ENCODE measurements at places on chromosomes 6 and 20. TPM values are rescaled to one million over a fixed set of nuclear protein-coding genes. Genes with fewer than 3 reads are reported as not detected.
A peak's percentile ranks its signal among the peaks of the same experiment; 100 is the strongest.

TULP1 gene
- polyA plus RNA-seq, result not detected

ZC3H12D gene
- 3.1 TPM for polyA plus RNA-seq

AKAP12 gene
- polyA plus RNA-seq, result not detected

MYT1 gene
- polyA plus RNA-seq, result not detected

RAD21L1 gene
- polyA plus RNA-seq, result not detected

SUMO4 gene
- not detected for polyA plus RNA-seq

CRISP1 gene
- polyA plus RNA-seq, result not detected

HMGCLL1 gene
- not detected for polyA plus RNA-seq

LZTS3 gene
- polyA plus RNA-seq, result 0.78 TPM

RAET1L gene
- polyA plus RNA-seq, result not detected

RIOK1 gene
- 19.1 TPM for polyA plus RNA-seq

TRIM40 gene
- not detected for polyA plus RNA-seq

DNA sequence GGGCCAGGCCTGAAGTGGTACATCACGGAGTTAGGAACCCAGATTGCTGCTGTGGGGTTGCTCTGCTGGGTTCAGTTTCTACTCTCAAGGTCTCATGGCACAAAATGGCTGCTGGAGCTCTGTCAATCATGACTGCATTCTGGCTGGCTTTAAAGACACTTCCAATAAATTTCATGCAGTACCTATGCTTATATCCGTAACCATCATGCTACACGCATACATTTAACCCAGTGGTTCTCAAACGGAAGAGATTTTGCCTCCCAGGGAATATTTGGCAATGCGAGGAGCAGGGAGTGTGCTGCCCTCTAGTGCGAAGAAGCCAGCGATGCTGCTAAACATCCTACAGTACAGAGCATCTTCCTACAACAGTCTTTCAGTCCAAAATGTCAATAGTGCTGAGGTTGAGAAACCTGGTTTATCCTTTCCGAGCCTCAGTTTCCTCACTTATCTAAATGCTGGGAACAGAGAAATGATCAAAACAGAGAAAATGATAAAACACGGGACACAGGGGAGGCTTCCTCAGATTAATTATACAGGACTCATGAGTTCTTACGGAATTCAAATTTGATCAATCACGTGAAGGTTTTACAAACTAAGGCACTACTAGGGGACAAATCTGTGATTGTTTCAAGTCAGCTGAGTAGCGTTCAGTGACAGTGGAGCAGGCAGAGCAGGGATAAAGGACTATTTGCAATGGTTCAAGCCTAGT, 9.6 kb upstream of the SLC2A10 start:
- H3K27me3 ChIP-seq, result no peaks in the 10 kb centered on the region
- H3K27ac ChIP-seq, result no peak overlapping the region
- H3K4me3 ChIP-seq, result no peak overlapping the region
- DNase-seq, result no peak

DNA sequence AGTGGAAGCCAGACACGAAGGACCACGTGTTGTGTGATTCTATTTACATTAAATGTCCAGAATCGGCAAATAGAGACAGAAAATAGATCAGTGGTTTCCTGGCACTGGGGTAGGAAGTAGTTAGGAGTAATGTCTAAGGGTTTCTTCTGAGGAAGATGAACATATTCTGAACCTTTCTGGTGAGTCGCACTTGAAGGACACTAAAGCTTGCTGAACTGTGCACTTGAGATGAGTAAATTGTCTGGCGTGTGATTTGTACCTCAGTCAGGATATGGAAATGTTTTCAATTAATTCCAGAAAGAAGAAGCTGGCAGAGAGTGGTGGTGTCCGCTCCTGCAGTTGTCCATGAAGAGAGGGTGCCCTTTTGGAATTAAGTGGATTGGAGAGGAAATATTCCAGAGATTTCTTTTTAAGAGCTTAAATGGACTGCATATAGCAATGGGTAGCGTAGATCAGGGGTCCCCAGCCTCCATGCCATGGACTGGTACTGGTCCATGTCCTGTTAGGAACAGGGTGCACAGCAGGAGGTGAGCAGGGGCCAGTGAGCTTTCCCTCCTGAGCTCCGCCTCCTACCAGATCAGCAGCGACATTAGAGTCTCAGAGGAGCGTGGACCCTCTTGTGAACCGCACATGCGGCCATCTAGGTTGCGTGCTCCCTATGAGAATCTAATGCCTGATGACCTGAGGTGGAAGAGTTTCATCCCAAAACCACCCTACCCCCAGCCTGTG, 12.4 kb upstream of the KIF25 start:
- no peaks in the 10 kb centered on the region for H3K4me1 ChIP-seq
- H3K27me3 ChIP-seq, result no peaks in the 10 kb centered on the region
- no peak overlapping the region for H3K27ac ChIP-seq

- no peak overlapping the region for H3K4me3 ChIP-seq
- H3K4me1 ChIP-seq, result peaks cover 4% of the 10 kb centered on the region
- no peak overlapping the region for H3K27ac ChIP-seq
- H3K27me3 ChIP-seq, result no peaks in the 10 kb centered on the region
- no peaks in the 10 kb centered on the region for H3K36me3 ChIP-seq
Observed at GRCh38 chr6:43709654-43710303, 22.2 kb upstream of the MRPS18A start.

DNA sequence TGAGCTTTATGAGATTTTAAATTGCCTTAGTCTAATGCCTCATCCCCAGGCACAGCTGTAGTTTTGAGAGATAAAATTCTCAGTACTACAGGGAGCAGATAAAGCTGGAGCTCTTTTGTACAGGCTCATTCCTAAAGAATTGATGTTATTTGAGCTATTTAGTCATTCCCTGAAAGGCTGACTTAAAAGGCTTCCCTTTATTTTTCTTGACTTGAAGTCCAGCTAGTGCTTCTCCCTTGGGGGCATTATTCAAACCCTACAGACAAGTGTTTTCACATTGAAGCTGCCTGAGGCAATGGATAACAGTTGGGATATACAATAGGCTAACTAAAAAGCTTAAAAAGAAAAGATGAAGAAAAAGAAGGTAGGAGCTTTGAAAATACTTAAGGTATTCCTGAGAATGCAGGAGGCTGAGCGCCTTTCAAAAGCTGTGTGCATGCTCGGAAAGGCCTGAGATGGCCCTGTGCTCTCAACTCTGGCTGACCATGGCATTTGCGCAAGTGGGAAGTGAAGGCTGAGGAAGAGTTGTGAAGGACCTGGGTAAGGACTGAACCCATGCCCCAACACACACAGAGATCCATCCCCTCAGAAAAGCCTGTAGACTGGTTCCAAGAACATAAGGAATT, 315.1 kb downstream of the SMOC2 start:
- H3K36me3 ChIP-seq, result no peaks in the 10 kb centered on the region
- DNase-seq, result no peak
- no peak overlapping the region for H3K27ac ChIP-seq

DNA sequence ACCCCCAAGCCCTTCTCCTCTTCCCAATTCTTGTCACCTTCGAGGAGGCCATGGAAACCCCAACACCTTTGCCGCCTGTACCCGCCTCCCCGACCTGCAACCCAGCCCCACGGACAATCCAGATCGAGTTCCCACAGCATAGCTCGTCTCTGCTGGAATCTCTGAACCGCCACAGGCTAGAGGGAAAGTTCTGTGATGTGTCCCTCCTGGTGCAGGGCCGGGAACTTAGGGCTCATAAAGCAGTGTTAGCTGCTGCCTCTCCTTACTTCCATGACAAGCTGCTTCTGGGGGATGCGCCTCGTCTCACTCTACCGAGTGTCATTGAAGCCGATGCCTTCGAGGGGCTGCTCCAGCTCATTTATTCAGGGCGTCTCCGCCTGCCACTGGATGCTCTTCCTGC, 675 bp downstream of the ZBTB9 start:
- H3K27me3 ChIP-seq, result no peaks in the 10 kb centered on the region
- no peak for DNase-seq
- peaks cover 29% of the 10 kb centered on the region for H3K4me1 ChIP-seq
- H3K4me3 ChIP-seq, result peak overlapping the region; percentile 89

GRCh38 chr6:10478187-10479040, 42.7 kb upstream of the GCNT2 start:
- H3K27ac ChIP-seq, result no peak overlapping the region
- H3K36me3 ChIP-seq, result no peaks in the 10 kb centered on the region
- no peaks in the 10 kb centered on the region for H3K27me3 ChIP-seq
- no peak overlapping the region for H3K4me3 ChIP-seq

GRCh38 chr20:24868396-24868927, 80.6 kb upstream of the CST7 start:
- H3K4me1 ChIP-seq, result no peaks in the 10 kb centered on the region
- H3K27me3 ChIP-seq, result no peaks in the 10 kb centered on the region
- DNase-seq, result no peak
- no peak overlapping the region for H3K27ac ChIP-seq
- no peak overlapping the region for H3K4me3 ChIP-seq
- no peaks in the 10 kb centered on the region for H3K36me3 ChIP-seq

- DNase-seq, result no peak
- H3K27me3 ChIP-seq, result no peaks in the 10 kb centered on the region
- H3K36me3 ChIP-seq, result no peaks in the 10 kb centered on the region
- peak overlapping the region; percentile 94 for H3K27ac ChIP-seq
Observed at GRCh38 chr6:42564506-42564825, 637 bp downstream of the UBR2 start.

DNA sequence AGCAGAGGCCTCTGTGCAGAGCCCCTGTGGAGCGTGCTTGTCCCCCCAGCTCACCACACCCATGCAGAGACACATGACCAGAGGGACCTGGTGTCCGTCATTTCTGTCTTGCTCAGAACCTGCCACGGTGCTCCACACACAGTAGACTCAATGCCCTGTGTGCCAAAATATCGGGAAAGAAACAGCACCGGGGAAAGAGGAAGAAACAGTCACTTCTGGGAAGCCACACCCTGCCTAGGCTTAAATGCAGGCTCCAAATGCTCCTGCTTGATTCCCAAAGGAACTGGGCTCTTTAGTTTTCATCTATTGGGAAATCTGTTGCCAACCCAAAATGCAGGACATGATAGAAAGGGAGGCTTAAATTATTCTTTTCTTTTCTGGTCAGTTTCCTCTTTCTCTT, 503.9 kb downstream of the CD83 start:
- no peak overlapping the region for H3K27ac ChIP-seq
- no peak overlapping the region for H3K4me3 ChIP-seq
- H3K27me3 ChIP-seq, result no peaks in the 10 kb centered on the region
- H3K4me1 ChIP-seq, result peaks cover 7% of the 10 kb centered on the region

- no peak overlapping the region for H3K27ac ChIP-seq
- peaks cover 70% of the 10 kb centered on the region for H3K36me3 ChIP-seq
- H3K4me3 ChIP-seq, result no peak overlapping the region
Observed at GRCh38 chr6:33686225-33686924, 25.1 kb downstream of the UQCC2 start.

DNA sequence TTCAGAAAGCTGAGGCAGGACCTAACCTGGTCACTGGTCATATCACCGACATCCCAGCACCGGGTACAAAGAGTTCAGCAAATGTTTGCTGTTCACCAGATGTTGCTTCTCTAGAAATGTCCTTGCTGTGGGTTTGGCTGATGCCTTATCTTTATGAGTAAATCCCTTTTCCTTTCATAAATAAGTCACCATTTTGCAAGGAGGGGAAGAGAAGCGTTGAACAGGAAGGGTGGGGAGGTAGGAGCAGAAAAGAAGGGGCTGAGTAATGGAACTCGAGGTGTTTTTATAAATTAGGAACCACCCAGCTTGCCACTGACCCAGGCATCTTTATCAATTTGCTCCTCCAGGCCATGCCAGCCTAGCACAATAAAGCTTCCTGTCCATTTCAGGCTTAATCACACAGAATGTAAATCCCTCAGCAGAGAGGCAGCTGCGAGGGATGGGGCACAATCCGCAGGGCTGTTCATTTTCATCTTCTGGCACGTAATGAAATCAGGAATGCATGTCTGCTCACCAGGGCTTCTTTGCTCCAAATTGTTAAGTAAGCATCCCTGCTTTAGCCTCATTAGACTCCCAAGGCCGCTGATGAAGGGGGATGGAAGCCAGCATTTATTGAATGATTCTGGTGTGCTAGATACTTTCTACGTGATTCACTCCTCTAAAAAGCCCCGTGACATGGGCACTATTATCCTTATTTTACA, 371.9 kb upstream of the CHD6 start:
- no peak overlapping the region for H3K4me3 ChIP-seq
- H3K27ac ChIP-seq, result no peak overlapping the region
- H3K27me3 ChIP-seq, result no peaks in the 10 kb centered on the region
- no peaks in the 10 kb centered on the region for H3K4me1 ChIP-seq

DNA sequence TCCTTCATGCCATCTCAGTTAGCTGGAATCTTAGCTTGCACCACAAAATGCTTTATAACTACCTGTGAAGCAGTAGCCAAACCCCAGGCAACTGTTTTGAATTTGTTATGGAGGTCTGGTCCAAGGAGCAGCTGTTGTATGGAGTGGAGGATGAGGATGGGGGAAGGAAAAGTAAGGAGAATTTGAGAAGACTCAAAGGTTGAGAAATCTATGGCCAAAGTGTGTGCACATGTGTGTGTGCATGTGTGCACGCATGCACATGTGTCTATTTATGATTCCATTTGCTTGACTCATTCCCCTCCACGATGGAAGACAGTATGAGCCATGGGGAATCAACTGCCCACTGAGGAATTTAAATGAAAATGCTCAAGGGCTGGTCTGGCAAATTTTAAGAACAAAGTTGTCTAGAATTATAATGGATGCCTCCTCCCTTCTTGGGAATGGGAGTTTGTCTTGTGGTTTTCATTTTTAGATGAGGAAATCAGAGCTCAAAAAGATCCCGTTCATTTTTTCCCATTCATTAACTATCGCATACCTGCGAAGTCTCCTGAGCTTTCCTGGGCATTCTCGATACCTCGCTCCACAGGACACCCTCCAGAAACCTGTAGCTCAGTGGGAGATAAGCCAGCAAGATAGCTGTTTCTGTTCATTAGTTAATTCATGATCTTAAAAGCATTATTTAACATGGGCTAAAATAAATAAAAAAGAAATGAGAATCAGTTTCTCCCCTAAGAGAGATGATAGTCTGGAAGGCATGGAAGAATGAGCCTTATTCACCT, 152.3 kb upstream of the NEDD9 start:
- no peak overlapping the region for H3K4me3 ChIP-seq
- no peaks in the 10 kb centered on the region for H3K36me3 ChIP-seq
- no peak overlapping the region for H3K27ac ChIP-seq
- H3K27me3 ChIP-seq, result no peaks in the 10 kb centered on the region

- H3K27me3 ChIP-seq, result no peaks in the 10 kb centered on the region
- no peak for DNase-seq
- no peak overlapping the region for H3K4me3 ChIP-seq
- peaks cover 19% of the 10 kb centered on the region for H3K4me1 ChIP-seq
Observed at GRCh38 chr6:11460001-11460668, 77.4 kb upstream of the TMEM170B start.

DNA sequence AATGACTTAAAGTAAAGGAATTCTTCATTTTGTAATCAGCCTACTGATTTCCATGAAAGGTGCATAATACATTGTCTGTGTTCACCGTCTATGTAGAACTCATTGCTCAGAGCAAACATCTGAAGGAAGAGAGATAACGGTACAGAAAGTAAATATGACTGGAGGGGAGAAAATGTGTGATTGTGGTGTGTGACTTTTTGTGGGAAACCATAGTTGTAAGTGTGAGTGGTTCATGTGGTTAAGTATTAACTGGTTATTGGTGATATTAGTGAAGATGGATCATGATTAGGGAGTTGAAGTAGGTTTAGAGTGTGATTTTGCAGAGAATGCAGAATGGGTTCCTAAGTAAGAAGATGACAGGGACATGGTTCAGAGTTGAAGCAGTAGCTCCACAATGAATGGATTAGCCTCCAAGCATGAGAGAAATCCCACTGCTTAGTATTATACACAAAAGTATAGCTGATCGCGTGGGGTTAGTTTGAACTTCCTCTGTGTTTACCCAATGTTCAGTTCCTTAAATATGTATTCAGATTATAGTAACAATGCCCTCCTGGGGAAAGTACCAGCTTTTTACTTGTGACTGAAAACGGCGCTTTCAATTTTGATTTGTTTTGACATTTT, 368.9 kb downstream of the UTRN start:
- H3K4me3 ChIP-seq, result no peak overlapping the region
- peak overlapping the region; percentile 24 for H3K27ac ChIP-seq
- peaks cover 57% of the 10 kb centered on the region for H3K4me1 ChIP-seq

Data from CD4-positive, alpha-beta memory T cell (primary cell).